ENCODE measurements at places on chromosomes 5 and 9.
A peak's percentile ranks its signal among the peaks of the same experiment; 100 is the strongest.

GRCh38 chr5:95471487-95471886 lies 80.3 kb downstream of the FAM81B start:
- no peak for DNase-seq

DNA sequence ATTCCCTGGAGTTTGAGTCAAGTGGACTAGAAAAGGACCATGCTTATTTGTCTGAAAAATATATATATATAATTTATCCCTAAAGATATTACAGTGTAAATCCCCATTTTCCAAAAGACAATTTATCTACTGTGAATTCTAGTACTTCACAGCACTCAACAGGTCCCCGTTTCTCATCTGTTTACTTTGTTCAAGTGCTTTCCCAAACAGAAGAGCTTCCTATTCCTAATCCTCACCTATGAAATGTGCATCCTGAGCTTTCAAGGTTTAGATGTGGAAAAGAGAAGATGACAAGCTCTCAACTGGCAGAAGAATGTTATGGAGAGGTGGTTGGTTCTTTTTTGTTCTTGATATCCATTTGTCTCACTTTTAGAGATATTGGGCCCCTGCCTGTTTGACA lies 401.6 kb upstream of the ZNF608 start:
- DNase-seq = no peak

- DNase-seq = no peak
Measured at GRCh38 chr9:90637626-90638025, 5.0 kb downstream of the DIRAS2 start.

- no peak for DNase-seq
Measured at GRCh38 chr9:111450124-111450523, 34.1 kb downstream of the ECPAS start.

DNA sequence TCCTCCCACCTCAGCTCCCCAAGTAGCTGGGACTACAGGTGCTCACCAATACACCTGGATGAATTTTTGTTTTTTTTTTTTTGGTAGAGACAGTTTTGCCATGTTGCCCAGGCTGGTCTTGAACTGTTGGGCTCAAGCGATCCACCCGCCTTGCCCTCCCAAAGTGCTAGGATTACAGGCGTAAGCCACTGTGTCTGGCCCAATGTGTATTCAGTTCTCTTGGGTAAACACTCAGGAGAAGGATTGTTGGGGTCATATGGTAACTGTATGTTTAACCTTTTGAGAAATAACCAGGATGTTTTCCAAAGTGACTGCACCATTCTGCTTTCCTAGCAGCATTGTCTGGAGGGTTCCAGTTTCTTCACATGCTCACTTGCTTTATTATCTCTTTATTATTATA lies 67.4 kb downstream of the TNPO1 start:
- DNase-seq = no peak

DNA sequence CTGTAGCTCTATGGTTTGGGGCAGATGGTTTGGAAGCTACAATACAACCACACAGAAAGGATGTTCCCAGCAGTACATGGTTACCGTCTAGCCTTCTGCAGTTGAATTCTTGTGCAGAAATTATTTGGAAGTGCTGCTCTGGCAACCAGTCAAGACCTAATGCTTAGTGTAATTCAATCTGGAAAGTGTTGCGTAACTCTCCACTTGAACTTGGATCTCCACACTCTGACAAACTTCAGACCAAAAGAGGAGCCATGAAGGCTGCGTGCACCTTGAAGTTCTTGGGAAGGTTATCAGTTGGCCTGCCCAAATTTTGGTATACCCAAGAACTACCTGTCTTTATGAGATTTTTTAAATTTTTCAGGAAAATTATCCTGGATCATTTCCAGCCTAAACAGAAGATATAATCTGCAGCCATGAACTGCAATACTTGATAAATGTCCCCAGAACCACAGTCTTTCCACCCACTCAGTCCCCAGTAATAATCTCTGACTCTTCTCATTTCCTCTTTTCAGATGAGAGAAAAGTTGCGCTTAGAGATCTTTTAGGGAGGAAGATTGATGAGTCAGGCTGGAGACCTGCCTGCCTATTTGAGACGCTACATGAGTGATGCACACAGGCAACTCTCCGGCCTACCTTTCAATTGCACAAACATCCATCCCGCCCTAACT lies 159.9 kb downstream of the FANCC start:
- peak; percentile 36 for DNase-seq

GRCh38 chr9:101625876-101626275 lies 31.1 kb upstream of the PPP3R2 start:
- no peak for DNase-seq

- DNase-seq = no peak
Measured at GRCh38 chr5:141778683-141779082, 96.7 kb upstream of the ARAP3 start.

DNA sequence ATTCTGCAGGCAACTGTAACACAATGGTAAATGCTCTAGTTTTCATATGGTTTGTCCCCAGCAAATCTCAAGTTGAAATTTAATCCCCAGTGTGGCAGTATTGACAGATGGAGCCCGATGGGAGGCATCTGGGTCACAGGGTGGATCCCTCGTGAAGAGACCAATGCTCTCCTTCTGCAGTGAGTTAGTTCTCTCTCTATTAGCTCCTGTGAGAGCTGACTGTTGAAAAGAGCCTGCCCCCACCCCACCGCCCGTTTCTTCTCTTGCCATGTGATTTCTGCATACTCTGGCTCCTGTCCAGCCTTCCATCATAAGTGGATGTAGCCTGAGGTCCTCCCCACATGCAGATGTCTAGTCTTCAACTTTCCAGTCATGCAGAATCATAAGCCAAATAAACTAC lies 27.0 kb downstream of the IARS1 start:
- no peak for DNase-seq

DNA sequence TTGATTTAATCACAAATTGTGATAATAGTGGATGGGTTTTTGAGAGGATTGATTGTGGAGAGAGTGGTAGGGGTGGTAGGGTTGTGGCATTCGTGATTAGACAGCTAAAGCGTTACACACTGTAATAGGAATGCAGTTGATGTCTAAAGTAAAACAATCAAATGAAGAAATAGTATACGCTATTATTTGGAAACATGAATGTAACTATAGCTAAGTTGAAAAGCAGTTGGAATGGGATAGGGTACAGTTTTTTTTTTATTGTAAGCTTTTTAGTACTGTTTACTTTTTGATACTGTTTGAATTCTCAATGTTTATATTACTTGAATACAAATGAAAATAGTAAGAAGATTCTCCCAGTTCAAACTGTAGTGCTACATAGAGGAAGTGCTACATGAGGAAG lies 51.8 kb downstream of the RANBP17 start:
- no peak for DNase-seq

DNA sequence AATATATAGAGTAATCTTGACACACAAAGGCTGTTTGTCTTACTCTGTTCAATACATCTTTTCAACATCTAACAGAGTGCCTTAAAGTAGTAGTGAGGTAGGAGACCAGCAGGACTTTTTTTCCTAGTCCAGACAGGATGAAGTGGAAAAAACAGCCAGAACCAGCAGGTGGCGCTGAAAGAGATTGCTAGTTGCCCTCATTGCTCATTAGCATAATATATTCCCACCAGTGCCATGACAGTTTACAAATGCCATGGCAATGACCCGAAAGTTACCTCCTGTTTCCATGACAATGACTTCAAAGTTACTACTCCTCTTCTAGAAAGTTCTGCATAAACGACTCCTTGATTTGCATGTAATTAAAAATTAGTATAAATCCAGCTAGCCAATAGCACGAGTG lies 387.4 kb downstream of the ACTL7B start:
- DNase-seq = no peak

Data from GM04504 (cell line).